ENCODE measurements at places on chromosomes 7 and 10. TPM values are rescaled to one million over a fixed set of nuclear protein-coding genes. Genes with fewer than 3 reads are reported as not detected.

DNA sequence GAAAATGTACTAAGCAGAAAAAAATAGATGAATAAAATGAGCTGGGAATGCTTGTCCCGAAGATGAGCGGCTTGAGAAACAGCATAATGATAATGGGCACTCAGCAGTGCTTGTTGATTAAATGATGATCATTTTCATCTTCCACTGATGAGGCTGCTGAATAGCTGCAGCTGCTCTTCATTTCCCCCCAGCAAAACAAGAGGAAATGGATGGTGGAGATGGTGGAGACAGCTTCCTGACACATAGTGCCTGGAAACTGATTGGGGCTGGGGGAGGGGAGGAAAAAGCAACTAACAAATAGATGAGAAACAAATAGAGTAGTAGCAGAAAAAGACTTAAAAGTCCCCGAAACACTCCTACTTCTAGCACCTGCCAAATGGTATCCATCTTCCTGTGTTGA is 41.4 kb downstream of the MRC1 start:
- DNase-seq = no peak

- peak; percentile 30 for DNase-seq
Observed at GRCh38 chr10:29102233-29102632, 186.6 kb upstream of the LYZL1 start.

Gene SPOCK2
- 1.3 TPM for total RNA-seq

GRCh38 chr7:141949451-141949850 is 2.7 kb upstream of the CLEC5A start:
- DNase-seq = no peak

DNA sequence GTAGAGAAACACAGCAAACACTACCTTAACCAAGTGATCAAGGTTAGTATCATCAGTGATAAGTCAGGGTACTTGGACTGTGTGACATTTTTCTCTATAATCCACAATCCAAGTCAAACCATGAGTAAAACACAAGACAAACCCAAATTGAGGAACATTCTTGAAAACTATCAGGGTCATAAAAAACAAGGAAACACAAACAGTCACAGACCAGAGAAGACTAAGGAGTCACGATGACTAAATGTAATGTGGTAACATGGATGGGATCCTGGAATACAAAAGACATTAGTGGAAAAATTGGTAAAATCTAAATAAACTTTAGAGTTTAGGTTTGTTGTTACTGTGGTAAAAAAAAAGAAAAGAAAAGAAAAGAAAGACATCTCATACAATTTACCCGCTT is 103.8 kb downstream of the ARMH3 start:
- DNase-seq = no peak

DNA sequence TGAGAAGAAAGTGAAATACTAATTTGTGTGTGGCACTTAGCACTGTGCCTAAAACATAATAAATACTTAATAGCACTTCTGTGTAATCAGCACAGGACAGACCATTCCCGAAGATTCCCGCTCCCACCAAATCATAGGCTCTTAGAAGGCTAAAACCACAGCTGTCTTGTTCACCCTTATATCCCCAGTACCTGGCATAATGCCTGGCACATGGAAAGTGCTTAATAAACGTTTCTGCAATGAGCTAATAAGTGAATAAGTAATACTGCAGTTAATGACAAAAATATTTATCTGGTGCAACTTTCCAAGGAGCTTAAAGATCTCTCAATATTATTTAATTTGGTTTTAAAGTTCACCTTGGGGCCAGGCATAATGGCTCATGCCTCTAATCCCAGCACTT is 43.2 kb downstream of the MTURN start:
- DNase-seq = no peak

DNA sequence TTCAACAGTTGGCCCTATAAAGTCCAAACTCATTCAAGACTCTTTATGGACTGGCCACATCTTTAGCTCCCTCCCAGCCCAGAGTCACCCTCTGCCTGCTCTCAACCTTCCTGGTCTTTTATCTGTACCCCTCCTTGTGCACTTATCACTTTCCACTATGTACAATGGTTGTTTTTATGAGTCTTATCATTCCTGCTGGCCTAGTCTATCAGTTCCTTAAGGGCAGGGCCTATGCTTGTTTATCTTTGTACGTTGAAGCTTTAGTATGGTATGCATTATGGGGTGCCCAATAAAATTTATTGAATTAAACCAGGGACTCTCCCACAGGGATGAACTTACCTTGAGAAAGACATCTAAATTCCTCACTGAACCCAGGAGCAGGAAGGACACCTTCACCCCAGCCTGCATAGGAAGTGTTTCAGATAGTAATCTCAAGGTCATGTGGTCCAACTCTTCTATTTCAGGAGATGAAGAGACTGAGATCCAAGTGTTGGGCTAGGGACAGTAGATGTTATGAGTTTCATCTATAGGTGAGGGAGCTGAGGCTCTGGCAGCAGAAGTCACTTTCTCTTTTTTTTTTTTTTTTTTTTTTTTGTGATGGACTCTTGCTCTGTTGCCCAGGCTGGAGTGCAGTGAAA is 13.3 kb upstream of the PDCD4 start:
- no peak for DNase-seq
